Effector memory CD4-positive, alpha-beta T cell (primary cell): ENCODE measurements at places on chromosomes 6 and 20.

GRCh38 chr6:48099713-48100587, 11.0 kb downstream of the PTCHD4 start:
- DNase-seq, result no peak

GRCh38 chr20:4585758-4586157, 136.0 kb upstream of the PRND start:
- DNase-seq, result no peak

DNA sequence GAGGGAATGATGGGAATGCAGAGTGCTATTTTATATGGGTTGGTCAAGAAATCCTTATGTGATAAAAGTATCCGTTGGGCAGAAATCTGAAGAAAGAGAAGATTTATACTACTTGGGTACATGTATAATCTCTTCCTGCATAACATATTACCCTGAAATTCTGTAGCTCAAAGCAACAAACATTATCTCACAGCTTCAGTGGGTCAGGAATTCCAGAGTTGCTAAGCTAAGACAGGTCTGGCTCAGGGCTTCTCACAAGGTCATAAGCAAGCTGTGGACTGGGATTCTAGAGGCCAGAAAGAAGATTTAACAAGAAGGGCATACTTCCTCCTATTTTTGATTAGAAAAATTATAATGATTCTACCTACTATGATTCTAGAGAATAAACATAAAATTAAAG, 172.5 kb upstream of the THEMIS start:
- no peak for DNase-seq

- DNase-seq, result no peak
Observed at GRCh38 chr6:39634646-39635341, 90.4 kb downstream of the KIF6 start.

DNA sequence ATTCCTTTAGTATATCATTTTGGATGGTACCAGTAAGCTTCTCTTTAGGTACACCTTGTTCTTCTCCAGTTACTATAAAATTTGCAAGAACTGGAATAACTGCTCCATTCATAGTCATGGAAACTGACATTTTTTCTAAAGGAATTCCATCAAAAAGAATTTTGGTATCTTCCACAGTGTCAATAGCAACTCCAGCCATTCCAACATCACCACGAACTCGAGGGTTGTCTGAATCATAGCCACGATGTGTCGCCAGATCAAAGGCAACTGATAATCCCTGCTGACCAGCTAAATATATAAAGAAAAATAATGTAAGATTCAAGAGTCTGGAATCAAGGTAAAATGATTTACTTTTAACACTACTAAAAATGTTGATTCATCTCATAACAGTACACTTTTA, 5.3 kb downstream of the MMUT start:
- DNase-seq, result no peak

DNA sequence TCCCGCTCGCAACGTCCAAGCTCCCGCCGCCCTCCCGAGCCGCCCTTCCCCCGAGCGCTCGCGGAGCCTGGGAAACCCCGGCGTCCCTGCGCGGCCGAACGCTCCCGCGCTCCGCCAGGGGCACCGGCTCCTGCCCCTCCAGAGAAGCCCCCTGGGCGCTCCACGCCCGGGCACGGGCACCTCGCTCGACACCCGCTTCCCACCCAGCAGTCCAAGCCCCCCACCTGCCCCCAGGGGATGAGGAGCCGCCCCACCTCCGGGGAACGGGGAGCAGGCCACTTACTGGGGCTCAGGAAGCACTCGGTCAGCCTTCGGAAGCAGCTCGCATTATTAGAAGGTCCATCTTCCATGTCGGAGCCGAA, 1.4 kb downstream of the PDE10A start:
- DNase-seq, result no peak

- no peak for DNase-seq
Observed at GRCh38 chr20:33232486-33233072, 3.2 kb upstream of the BPIFA1 start.

- no peak for DNase-seq
Observed at GRCh38 chr20:8535403-8536261, 403.6 kb downstream of the PLCB1 start.

GRCh38 chr6:106787327-106788196, 158.2 kb downstream of the QRSL1 start:
- no peak for DNase-seq

- DNase-seq, result no peak
Observed at GRCh38 chr6:24051942-24052589, 73.9 kb upstream of the NRSN1 start.
